AG08395 (cell line): ENCODE measurements at places on chromosomes 13 and 19.
A peak's percentile ranks its signal among the peaks of the same experiment; 100 is the strongest.

DNA sequence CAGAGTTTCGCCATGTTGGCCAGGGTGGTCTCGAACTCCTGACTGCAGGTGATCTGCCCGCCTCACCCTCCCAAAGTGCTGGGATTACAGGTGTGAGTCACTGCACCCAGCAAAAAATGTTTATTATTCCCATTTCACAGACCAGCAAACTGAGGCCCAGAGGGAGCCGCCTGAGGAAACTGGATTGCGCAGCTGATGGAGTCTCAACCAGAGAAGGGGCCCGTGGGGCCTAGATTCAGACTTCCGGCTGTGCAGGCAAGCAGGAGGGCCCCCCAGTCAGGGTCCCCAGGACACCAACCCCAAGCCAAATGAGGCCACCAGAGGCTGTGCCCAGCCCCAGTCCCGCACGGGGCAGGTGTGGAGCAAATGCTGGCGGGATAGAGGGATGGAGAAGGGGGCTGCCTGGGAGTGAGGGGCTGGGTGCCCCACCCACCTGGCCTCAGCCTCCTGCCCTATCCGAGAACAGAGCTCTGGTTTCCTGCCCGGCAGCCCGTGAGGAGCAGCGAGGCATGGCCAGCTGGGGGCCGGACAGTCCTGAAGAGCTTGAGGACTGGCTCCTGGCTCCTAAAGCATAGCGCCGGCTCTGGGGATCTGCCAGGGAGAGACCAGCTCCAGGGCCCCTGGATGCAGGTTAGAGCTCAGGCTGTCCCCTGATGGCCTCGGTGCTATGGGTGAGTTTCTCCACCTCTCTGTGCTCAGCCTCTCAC, 22.0 kb downstream of the MISP start:
- no peak for DNase-seq

- no peak for DNase-seq
Observed at GRCh38 chr13:23599083-23599925, 29.1 kb downstream of the TNFRSF19 start.

DNA sequence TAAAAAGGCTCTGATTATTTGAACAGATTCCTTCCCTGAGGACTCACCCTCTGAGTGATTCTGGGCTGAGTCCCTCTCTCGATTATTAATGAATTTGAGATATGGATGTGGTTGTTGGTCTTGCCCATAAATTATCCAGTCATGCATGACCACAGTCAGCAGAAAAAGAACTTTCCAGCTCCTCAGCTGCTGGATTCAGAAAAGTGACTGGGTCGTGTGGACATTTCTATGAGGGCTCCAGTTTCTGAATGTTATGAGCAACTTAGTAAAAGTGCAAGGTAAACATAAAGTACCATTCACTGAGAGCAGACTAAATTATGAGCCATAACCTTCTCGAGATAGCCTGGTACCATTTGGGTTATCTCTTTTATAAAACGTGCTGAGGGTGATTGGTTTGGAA, 100.1 kb upstream of the CLDN10 start:
- no peak for DNase-seq

DNA sequence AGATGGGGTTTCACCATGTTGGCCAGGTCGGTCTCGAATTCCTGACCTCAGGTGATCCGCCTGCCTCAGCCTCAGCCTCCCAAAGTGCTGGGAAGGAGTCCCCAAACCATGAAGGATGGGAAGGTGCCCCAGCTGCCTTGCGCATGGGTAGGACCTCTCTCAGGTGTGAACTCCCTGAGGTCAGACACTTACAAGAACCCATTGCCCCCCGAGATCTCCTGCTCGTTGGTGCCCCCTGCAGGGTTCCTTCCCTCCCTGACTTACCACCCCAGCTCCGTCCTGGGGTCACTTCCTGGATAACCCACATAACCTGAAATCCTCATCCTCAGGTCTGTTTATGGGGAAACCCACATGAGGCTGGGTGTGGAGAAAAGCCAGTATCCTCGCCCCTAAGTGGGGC, 41.7 kb downstream of the UNC13A start:
- no peak for DNase-seq

- no peak for DNase-seq
Observed at GRCh38 chr13:109162248-109163036, 533.0 kb downstream of the MYO16 start.

- DNase-seq, result no peak
Observed at GRCh38 chr13:49412749-49413148, 31.1 kb downstream of the CAB39L start.

GRCh38 chr19:54254195-54254906, 2.7 kb downstream of the LILRB5 start:
- no peak for DNase-seq

- peak; percentile 53 for DNase-seq
Observed at GRCh38 chr19:28468701-28469459, 744.1 kb downstream of the UQCRFS1 start.

DNA sequence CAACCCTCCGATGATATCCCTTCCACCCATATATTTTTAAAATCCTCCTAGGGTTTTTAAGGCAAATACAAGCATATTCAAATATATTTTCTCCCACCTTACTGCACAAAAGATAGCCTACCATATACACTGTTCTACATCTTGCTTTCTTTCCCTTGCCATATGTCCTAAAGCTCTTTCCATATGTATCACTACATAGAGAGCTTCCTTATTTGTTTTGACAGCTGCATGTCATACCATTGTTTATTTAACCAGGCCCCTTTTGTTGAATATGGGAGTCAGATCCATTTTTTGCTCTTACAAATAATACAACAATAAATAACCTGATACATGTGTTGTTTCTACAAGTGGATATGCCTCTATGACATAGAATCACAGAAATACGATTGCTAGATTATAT, 32.8 kb upstream of the WDFY2 start:
- DNase-seq, result no peak

DNA sequence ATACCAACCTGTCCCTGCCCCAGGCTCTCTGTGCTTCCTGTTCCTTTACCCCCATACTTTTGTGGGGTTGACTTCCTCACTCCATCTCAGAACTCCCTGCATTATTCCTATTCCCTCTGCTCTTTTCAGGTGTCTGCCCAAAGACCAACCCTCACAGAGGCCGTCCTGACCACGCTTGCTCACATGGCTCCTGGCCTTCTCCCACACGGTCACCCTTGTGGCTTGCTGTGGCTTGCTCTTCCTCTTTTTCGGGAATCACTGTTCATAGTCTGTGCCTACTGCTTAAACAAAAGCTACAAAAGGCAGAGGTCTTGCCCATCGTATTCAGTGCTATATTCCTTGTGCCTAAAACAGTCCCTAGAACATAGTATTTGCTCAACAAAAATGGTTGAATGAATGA, 25.2 kb upstream of the ARGLU1 start:
- DNase-seq, result no peak

GRCh38 chr13:90108547-90108946, 1238.9 kb upstream of the MIR17HG start:
- no peak for DNase-seq

- no peak for DNase-seq
Observed at GRCh38 chr19:3187662-3188511, 2.2 kb downstream of the NCLN start.

- no peak for DNase-seq
Observed at GRCh38 chr19:39327363-39328045, 6.8 kb upstream of the LRFN1 start.

- no peak for DNase-seq
Observed at GRCh38 chr13:108932196-108932595, 302.8 kb downstream of the MYO16 start.

GRCh38 chr19:54674021-54674617, 11.3 kb downstream of the LILRB4 start:
- peak; percentile 5 for DNase-seq

DNA sequence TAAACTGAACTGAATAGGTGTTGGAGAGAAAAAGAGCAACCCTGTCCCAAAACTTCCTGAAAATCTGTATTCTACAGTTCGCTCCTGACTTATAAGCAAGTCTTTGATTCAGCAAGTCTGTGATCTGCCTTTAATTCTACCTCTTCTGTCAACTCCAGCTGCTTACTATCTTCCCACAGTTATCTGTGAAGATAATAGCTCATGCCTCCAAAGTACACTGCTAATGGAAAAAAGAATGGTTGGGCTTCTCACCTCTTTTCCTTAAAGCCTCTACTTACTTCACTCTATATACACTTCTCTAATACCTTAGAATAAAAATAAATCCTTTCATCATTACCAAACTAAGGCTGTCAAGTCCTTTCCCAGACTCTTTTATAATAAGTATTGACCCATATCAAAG, 391.5 kb upstream of the MIR17HG start:
- DNase-seq, result no peak

DNA sequence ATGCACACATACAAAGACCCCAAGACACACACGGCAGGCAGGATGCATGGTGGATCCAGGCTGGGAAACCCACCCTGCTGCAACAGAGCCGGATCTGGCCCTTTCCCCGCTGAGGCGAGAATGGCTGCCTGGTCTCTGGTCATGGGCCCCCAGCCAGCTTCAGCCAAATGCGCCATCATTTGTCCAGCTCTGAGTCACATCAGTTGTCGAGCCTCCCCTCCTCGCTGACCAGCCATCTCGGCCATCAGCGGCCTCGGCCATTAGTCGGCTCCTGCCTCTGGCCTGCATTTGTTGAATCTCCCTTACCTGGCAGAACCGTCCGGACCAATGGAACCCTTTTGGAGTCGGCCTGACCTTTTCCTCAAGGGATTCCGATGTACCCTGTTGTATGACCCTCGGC, 38.5 kb upstream of the POU2F2 start:
- no peak for DNase-seq

DNA sequence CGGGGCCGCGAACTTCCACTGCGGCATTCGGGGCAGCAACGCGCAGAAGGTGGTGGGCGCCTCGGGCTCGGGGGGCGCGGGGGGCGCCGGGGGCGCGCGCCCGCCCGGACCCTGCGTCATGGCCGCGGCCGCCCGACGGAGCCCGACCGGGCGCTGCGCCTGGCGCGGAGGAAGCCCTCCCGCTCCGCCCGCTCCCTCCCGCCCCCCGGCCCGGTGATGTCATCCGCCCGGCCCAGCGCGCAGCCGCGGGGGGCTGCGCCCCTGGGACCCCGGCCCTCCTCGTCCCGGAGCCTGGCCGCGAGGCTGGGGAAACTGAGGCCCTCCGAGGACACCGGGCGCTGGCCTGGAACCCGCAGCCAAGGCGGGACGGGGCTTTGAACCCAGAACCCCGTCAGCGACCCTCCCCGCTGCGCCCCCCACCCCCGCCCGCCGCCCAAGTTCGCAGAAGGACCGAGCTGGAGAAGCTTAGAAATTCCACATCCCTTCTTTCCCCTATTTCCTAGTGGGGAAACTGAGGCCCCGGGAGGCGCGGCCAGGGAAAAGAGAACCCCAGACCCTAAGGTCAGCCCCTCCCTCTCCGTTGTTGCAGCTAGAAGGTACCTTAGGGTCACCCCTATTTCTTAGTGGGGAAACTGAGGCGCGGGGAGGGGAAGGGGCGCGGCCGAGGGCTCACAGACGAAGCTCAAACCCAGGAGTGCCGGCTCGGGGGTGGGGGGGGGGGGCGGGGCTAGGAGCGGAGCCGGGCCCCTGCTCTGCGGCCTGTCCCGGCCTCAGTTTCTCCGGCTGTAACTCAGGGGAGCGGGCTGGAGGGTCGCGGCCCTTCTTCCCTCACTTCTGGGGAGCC, at the start of gene SHC2:
Gene SHC2, minus strand, starts transcription at position 157 of the 844 bp plus-strand sequence. Its CDS starts 37 bp downstream, at position 120.
- DNase-seq, result no peak

GRCh38 chr19:35353635-35354034, 4.6 kb upstream of the FFAR3 start:
- no peak for DNase-seq

DNA sequence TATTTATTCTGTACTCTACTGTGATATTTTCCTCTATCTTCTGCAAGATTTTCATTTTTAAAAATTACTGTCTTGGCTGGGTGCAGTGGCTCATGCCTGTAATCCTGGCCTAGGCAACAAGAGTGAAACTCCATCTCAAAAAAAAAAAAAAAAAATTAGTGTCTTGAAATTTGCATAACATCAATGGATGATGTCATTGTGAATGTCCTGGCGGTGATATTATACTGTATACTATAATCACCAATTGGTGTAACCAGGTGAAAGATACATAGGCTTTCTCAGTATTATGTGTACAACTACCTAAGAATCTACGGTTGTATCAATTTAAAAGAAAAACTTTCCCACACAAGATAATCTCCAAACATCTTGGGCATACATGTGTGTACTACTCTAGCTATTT, 15.2 kb downstream of the ZNF331 start:
- DNase-seq, result no peak

DNA sequence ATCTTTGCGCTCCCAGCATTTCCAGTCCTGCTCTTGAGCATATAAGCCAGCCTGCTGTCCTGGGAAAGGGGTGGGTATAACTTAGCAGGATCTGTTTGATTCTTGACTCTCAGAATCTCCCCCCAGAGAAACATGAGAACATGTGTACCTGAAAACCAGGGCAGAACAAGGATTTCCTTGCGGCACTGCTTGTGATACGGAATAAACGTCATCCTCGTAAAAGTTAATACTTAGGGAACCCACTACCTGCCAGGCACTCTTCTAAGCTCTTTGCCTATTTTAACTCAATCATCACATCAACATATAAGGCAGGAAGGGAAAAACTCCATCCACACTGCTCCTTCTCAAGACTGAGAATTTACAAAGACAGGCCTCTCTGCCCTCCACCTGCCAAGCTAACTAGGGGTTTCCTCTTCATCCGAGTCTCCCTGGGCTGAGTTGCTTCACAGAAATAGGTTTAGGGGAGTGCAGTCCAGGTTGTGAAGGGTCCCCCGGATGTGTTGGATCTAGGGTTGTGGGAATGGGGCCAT, 1.1 kb downstream of the ZNF653 start:
- DNase-seq, result no peak

DNA sequence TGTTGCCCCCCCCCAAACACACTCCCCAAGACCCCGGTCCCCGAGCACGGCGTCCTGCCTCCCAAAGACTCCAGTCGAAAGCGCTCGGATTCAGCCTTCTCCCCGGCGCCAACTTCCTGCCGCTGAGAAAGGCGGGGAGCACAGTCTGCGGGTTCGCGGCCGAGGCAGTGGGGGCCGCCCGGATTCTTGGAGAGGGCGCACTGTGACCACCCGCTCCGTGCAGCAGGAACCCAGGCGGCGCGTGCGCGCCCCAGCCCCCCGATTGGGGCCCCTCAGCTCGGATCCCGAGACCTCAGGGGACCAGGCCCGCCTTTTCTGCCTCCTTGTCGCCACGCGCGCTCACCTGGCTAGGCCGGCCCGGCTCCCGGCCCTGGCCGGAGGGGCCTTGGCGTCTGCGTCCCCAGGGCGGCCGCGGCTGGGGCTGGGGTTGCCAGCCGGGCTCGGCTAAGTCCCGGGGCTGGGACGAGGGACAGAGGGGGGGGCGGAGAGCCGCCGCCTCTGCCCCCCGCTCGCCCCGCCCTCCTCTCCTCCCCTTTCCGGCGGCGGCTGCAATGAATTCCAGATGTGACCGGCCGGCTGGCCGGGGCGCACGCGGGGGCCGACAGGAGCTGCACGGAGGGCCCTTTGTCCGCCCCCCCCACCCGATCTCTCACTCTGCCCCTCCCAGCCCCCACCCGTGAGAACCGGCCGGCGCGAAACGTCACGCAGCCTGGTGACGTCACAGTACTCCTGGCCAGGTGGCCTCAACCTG, at the start of gene S1PR2:
Gene S1PR2, minus strand, starts transcription at position 471 of the 751 bp plus-strand sequence. CDS start 6,426 bp downstream, outside the sequence.
- DNase-seq, result peak; percentile 87

DNA sequence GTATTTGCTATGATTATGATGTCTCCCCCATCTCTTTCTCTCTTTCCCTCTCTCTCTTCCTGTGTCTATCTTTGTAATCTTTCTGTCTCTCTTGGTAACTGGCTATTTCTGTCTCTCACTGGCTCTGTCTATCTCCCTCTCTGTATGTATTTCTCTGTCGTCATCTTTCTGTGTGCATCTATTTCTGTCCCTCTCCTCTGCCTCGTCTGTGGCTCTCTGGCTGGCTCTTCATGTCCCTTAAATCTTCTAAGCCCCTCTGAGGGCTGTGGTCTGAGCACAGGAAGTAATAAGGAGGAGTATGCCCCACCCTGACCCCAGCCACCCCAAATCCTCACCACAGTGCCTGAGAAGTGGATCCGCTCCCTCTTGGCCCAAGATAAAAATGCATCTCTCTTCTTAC, 104.4 kb downstream of the DNAJC15 start:
- no peak for DNase-seq
